Islet precursor cell (in vitro differentiated cells): ENCODE measurements at places on chromosomes 2 and 18.

DNA sequence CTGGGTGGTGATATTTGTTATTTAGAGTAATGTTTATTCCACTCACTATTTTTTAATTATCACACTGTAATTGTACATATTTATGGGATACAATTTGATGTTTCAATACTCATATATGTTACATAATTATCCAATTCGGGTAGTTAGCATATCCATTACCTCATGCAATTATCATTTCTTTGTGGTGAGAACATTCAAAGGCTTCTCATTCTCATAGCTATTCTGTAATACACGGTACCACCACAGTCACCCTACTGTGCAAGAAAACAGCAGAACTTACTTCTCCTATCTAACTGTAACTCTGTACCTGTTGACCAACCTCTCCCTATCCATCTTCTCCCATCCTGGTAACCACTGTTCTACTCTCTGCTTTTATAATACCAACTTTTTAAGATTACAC, 4.6 kb downstream of the TBC1D8 start:
- DNase-seq: no peak

DNA sequence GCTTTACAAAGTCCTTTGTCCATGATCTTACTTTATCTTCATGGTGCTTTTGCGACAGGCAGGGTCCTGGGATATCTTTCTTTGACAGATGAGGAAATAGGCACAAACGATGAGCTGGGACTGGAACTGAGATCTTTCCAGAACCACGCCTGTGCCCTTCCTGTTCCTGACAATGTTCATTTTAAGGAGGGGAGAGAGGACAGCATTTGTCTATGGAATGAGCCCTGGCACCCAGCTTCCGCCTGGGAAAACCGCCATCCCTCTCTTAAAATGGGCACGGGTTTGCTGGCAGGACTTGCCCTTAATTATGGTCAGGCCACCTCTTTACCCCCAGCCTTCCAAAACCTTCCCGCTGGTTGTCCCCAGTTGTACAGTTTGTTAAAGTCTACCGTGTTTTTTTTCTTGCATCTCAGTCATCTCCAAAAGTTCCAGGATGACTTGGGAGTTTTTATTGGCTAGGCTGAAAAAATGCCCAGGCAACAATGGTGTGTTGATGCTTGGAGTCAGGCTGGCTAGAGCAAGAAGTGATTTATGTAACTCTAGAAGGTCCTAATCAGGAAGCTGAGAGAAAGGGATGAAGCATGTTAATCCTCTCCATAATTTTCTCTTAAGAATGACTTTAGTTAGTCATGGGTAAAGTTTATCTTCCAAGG, 264.9 kb upstream of the EPAS1 start:
- peak; percentile 31 for DNase-seq

- DNase-seq: peak; percentile 80
Measured at GRCh38 chr18:8721716-8722115, 16.4 kb downstream of the MTCL1 start.

DNA sequence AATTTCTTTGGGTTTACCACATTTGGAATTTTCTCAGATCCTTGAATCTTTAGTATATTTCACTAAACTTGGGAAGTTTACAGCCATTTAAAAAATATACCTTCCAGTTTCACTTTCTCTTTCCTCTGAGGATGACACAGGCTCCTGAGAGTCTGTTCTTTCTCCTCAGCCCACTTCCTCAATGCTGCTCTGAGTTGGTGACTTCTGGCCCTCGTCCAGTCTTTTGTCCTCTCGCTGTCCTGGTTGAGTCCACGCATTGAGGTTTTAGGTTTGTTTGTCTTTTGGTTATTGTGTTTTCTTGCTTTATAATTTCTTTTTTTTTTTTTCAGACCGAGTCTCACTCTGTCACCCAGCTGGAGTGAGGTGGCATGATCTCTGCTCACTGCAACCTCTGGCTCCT, 40.7 kb upstream of the GALR1 start:
- no peak for DNase-seq

- DNase-seq: no peak
Measured at GRCh38 chr2:156797832-156798231, 361.7 kb downstream of the GPD2 start.

DNA sequence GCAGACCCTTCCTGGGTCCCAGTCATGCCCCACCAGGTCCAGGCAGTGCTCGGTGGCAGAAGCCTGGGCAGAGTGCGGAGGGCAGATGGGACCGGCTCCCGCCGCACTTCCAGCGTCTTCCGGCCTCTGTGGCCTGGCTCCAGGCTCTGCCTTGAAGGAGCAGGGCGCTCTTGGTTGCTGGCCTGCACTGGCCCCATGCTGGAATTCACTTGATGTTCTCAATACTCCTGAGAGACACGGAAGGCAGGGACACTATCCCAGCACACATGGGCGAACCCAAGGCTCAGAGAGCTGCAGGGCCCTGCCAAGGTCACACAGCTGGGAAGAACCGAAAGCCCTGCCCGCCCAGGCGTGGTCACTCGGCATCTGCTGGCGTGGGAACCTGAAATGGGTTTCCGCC, 87.6 kb upstream of the ODC1 start:
- no peak for DNase-seq

DNA sequence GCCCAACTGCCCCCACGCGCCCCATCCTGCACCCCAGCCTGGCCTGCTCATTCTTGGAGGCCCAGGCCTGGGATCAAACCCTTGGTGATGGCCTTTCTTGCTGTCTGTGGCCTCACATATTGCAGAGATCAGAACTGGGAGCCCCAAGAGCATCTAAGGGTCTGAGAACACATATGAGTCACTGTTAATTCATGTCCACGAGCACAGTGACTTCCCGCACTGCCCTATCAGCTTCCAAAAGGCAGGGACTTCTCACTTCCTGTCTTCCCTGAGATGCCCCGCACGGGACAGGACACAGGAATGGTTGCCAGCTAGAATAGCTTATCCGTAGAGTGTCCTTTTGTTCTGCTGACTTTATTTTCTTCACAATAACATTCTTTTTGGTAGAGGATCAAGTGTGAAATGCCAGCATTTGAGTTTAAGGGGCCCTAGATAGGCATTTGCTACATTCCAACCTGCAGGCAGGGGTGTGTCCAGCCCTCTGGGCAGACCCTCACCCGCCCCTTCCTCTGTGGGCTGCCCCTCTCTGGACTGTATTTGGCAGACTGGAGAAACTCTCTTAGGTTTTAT, 21.1 kb upstream of the CELF4 start:
- DNase-seq: no peak

- DNase-seq: no peak
Measured at GRCh38 chr18:61064911-61065310, 268.3 kb upstream of the CDH20 start.

DNA sequence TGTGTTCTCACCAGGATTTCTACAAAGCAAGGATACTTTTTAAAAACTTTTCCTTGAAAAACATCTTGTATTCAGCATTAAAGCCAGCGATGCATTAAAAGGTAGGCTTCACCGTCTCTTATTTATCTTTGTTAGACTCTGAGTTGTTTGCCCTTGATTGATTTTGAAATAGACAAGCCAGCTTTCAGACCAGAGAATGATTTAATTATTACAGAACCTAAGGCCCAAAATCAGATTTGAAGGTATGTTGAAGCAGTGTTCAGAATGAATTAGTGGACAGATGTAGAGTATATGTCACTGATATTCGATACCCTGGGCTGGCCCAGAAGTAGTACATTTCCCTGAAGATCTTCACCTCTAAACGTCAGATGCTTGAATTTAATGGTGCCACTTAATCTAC, 136.4 kb downstream of the THSD7B start:
- no peak for DNase-seq

DNA sequence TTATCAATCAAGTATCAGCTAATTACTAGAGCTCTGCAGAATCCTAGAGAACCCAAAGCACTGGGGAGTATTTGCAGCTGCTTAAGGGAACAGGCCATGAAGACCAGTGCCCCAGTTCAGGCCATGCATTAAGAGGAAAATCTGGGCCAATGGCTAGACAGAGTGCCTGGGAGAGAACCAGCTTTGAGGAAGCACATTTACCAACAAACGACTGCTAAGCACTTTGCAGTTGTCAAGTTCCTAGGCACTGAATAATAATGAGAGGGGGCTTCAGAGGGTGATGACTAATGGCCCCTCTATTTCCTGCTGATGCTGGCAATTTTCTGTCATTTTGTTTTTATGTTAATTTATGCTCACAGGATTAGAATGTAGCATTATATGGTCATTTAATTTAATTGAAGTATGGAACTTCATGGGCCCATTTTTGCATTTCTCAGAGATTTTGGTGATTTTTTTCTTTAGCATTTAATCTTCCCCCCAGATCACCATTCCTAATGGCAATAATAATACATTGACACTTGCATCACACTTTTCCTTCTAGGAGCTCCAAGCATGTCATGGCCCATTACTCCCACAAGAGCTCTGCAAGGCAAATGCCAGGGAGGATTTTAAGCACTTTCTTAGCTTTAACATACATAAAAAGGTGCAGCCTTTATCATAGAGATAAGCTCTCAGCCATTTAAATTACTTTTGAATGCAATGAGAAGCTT, 147.7 kb upstream of the SPATS2L start:
- DNase-seq: peak; percentile 75

DNA sequence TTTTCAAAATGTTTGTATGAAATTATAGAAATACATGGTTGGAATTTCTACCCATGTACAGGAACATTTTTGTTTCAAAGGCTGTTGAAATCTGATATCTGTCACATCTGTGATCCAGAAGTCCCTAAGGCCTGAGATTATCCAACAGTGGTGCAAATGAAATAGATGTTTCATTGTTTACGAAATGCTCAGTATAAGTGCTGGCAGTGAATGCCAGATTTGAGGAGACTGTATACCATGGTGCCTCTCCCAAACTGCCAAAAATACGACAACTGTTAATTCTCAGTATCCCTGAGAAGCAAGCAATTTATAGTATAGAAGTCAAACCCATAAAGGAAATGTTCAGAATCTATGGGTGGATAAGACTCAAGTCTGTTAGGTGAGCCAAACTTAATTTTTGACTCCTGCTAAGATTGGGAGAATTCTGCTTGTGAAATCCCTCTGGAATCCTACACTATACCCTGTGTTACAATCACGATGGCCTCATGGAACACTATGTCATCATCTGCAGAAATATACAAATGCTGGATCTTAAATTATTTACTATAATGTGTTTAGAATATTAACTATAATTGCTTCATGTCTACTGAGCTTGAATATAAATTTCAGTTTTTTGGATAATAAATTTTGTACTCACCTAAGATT, 71.2 kb upstream of the DOCK10 start:
- no peak for DNase-seq

GRCh38 chr2:29196792-29197788, 81.9 kb downstream of the CLIP4 start:
- peak; percentile 84 for DNase-seq
